Renal pelvis (tissue), 12 donors: ENCODE measurements at places on chromosomes 2 and 18. TPM values are rescaled to one million over a fixed set of nuclear protein-coding genes. Genes with fewer than 3 reads are reported as not detected.

DNA sequence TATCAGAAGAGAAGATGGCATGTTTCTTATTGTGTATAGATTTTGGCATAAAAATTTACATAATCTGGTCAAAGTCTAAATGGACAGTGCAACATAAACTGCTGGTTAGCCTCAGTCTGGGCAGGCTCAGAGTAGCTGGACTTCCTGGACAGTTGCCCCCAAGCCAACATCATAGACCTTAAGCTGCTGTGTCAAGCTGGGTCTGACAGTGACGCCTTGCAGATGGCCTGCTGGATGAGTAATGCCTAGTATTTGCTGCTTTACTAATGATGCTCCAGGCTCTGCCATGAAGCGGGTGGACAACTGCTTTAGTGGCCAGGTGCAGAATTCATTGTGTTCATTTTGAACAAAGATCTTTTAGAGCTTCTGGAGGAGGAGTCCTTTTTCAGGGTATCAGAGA is 603.7 kb upstream of the ZEB2 start:
- no peak for DNase-seq

DNA sequence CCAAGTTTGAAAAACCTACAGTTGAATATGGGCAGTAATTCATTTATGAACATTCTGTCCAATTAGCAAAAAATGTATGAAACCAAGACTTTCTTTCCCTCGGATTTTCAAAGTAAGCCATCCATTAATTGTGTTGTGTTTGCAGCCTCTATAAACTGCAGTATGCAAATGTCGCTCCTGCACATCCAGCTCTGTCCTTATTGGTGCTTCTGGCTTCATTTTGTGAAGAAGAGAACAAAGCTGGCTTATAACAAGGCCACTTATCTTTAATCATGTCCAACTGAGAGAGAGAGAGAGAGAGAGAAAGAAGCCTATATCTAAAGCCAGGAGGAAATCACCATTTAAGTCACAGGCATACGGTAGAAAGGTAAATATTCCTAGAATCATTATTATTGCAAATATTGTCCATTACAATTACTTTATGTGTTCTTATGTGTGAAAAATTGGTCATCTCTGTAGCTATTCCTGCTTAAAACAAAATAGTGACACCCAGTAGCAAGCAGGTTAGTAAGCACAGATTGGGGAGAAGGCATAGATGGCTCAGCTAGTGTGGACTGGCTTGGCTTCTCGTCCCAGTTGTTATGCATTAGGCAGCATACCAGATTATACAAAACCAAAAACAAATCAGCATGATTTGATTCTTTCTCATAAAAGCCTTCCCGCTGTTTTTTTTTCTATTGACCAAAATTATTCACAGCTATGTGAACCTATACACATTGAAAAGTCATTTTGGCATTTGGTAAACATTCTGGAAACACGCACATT is 726.4 kb upstream of the SOX11 start:
- no peak for DNase-seq

DNA sequence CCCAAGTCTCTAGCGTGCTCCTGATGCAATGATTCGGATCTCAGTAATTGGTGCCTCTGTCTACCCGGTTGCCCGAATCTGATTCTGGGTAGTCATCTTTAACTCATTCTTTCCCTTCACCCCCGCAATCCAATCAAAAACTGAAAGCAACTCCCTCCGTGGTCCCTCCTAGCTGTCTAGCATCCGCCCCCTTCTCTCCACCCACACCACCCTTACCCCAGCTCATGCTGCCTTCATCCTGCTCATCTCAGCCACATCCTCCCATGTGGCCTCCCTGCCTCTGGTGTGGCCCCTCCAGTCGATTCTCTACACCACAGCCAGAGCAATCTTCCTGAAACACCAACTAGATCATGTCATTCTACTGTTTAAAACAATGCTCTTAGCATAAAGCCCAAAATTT is 62.3 kb downstream of the TTC32 start:
- DNase-seq = no peak

DNA sequence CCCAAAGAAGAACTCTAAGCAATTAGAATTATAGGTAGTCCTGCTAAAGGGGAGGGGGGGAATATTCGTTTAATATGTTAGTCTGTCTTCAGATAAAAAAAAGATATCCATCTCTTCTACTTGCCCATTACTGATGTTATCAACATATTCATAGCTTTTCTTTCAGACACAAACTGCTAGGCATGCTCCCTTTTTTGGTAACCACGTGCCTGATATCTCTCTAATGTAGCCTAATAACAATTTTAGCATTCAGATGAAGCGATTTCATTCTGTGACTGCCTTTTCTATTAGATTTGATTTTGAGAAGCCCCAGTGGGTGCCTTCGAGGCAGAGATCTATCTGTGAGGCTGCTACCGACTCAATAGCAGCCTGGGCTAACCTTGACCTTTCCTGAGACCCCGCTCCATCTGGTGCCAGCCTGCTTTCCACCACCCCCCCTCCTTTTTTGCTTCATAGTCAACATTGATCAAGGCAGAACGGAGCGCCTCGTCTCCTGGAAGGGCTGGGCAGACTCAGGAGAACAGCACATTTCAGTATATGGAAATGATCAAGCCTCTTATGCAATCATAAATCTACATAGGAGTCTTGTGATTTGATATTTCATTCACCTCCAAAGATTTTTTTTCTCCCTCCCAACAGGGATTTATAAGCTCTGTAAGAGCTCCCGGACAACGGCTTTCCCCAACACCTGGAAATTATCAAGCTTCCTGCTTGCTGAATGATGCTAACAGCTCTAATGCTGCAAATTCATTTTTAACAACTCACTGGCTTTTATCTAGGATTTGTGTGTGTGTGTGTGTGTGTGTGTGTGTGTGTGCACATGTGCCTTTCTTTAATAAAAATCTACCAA is 14.7 kb upstream of the BCL11A start:
- DNase-seq = no peak

GRCh38 chr2:57855212-57855611 is 191.4 kb upstream of the VRK2 start:
- DNase-seq = no peak

DNA sequence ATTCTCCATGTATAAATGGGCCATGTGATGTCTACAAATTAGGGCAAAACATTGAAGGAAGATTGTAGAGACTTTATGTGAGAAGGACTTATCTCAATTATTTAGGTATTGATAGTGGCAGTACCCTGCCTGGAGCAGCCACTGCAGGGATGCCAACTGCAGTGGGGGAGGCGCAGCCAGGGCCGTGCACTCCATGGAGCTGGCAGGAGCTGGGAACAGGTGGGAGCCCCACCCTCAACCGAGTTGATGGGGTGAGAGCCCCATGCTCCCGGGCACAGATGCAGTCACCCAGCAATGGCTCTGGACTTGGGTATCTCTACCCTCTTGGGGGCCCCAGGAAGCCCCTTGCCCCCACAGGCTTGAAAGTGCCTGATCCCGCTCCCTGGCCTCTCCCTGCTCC is 564.3 kb downstream of the SLC4A3 start:
- DNase-seq = no peak

SCG2 gene
- 0.54 TPM for polyA plus RNA-seq

LRP1B gene
- 1.3 TPM for polyA plus RNA-seq

DNA sequence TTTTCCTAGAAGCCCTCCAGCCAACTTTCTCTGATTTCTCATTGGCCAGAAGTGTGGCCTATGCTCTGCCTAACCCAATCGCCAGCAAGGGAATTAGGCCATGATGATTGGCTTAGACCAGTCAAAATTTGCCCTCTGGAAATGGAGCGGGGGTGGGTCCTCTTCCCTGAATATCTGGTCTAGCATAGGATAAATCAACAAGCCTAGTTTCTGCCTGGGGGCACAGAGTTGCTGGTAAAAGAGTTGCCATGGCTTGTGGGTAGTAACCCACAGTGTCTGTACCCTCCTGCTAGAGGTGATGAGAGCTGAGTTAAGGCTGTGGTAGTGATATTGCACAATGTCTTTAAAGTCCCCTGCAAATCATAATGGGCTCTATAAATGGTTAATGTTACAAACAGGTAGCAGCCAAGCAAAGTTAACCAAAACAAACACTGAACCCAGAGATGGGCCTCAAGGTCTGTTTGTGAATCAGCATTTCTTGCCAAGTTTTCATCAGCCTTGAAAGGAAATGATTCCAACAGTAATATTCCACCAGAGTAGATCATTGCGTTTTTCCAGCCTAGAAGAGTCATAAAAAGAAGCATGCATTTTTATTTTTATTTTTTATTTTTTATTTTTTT is 19.3 kb downstream of the GALM start:
- DNase-seq = no peak

DNA sequence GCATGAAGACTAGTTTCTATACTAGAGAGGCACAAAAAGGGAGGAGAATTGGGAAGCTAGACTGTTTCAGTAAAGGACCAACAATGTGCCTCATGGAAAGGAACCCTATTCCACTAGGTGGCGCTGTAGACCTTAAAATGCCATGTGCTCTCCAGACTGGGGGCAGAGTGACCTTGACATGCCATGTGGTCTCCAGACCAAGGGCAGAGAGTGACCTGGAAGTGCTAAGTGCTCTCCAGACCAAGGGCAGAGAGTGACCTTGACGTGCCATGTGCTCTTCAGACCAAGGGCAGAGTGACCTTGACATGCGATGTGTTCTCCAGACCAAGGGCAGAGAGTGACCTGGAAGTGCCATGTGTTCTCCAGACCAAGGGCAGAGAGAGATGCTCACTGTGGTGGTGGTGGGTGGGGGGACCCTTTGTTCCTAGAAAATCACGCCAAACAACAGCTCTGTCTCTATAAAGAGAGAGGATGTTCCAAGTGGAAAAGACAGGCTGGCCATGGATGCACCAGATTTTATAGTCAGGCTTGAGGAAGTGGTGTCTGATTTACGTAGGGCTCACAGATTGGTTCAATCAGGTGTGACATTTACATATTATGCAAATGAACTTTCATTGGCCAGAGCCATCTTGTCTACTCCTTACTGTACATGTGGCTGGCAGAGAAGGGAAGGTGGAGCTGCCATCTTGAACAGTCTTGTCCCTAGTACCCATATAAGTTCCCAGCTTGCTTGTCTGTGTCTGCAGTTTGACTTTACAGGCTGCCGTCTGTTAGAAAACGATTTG is 344.0 kb upstream of the DDX18 start:
- peak; percentile 15 for DNase-seq

- DNase-seq = no peak
These were observed 56.0 kb downstream of the UBE2E3 start for GRCh38 chr2:181036445-181036844.

GRCh38 chr18:53426666-53427184 is 797.7 kb downstream of the MBD2 start:
- no peak for DNase-seq

ABCG5 gene
- polyA plus RNA-seq = 0.75 TPM

CSRNP3 gene
- polyA plus RNA-seq = 8.8 TPM

DNA sequence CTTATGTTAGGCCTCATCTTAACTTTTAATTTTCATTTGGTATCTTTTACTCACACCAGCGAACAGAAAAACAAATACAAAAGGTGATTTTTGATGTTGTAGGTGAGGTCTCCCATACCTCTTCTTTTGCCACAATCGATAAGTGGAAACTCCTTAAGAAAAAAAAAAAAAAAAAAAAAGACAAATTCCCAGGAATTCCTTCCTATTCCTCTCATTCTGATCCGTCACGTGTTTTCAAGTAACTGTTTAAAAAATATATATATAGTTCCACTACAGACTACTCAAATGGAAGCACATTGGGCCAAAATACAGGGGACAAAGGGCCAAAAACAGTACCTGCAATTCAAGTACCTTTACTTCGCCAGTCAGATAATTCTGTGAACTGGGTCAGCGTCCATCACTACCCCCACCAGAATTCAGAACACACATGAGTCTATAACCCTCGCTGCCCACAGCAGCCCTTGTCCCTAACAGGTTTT is 16.5 kb downstream of the NMUR1 start:
- DNase-seq = no peak

- no peak for DNase-seq
These were observed 142.2 kb downstream of the RAPGEF4 start for GRCh38 chr2:172877826-172878225.

NEU2 gene
- not detected for polyA plus RNA-seq

GRCh38 chr2:200861617-200862155 is 2.8 kb downstream of the CLK1 start:
- peak; percentile 5 for DNase-seq

C2orf78 gene
- not detected for polyA plus RNA-seq

DNA sequence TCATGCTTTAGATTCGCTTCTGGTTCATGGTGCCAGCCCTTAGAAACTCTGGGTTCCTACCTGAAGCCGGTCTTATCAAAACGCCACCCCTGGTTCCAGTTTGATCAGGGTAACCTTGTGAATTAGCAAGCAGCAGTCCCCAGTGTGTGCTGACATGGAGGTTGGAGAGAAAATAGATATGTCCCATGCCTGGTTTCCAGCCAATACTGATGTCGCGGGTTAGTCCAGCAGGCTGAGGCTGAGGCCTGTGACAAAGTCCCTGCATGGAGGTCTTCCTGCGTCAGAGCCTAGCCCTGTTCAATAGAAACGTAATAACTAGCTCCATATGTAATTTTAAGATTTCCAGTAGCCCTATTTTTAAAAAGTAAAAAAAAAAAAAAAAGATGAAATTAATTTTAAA is 28.2 kb downstream of the LPIN1 start:
- DNase-seq = no peak

DNA sequence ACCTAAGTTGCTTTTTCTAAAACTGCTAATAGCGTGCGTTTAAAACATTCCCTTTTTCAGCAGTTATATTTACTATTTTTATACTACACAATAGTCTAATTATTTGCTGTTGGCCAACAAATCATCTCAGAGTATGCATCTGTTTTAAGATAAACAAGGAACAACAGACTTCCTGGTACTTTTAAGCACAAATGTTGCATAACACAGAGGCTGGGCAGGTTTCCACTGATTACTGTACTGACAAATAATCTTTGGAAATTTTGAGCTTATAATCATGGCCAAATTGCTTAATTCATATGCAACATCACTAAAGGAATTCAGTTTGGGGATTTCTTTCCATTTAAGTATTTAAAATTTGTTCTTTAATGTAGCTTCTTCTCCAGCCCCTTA is 737.4 kb upstream of the SALL3 start:
- no peak for DNase-seq

ALPI gene
- polyA plus RNA-seq = 0.24 TPM

PLGLB2 gene
- polyA plus RNA-seq = 3.7 TPM

GCG gene
- not detected for polyA plus RNA-seq

DNA sequence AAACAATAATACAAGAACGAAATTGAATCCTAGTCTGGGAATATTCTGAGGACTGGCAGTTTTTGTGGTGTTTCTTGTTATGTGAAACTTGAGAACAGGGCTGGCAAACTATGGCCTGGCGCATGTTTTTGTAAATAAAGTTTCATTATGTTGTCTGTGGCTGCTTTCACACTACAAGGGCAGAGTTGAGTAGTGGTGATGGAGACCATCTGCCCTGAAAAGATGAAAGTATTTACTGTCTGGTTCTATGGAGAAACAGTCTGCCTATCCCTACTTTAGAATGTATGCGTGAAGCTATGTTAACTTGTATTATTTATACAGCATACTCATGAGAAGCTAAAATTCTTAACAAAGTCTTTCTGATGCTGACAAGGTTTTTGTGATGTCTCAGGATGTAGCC is 351.9 kb downstream of the LRRTM1 start:
- DNase-seq = peak; percentile 16

IL1RL2 gene
- 1.4 TPM for polyA plus RNA-seq

GRCh38 chr18:46843372-46843771 is 73.9 kb downstream of the PIAS2 start:
- no peak for DNase-seq

CACNB4 gene
- 14.4 TPM for polyA plus RNA-seq

GRCh38 chr2:68293755-68294154 is 26.0 kb downstream of the CNRIP1 start:
- DNase-seq = no peak

GRCh38 chr2:221896505-221897151 is 324.5 kb upstream of the EPHA4 start:
- DNase-seq = no peak

GRCh38 chr2:181621779-181622490 is 35.0 kb downstream of the CERKL start:
- no peak for DNase-seq

ODC1 gene
- 397 TPM for polyA plus RNA-seq

GRCh38 chr18:36427369-36427768 is 129.9 kb downstream of the FHOD3 start:
- no peak for DNase-seq
